ENCODE measurements at places on chromosomes 16 and 17.
A peak's percentile ranks its signal among the peaks of the same experiment; 100 is the strongest.

DNA sequence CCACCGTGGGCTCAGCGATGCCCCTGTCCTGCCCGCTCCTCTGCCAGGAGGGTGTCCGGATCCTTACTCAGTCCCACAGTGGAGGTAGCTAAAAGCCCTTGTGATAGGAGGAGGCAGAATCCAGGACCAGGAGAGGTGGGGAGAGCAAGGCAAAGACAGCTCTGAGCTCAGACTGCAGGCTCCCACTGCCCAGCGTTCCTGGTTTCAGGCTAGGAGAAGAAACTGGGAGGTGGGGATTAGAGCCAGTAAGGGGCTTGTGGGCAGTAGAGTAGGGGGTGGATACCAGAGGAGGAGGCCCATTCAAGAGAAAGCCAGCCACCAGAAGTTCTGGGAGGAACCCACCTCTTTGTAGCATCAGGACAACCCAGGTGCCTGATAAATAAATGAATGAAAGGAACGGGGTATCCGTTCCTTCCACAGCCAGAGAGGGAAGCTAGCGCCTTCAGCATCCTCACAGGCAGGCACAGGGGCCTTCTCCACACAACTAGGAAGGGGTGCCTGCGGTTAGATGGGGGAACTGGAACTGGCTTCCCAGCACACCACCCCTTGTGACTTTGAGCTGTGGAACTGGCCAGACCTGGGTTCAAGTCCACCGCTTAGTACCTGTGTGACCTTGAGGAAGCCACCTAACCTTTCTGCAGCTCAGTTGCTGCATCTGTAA lies 2.3 kb downstream of the IL21R start:
- no peak for DNase-seq

GRCh38 chr16:67055712-67056487 lies 27.0 kb downstream of the CBFB start:
- no peak for DNase-seq

DNA sequence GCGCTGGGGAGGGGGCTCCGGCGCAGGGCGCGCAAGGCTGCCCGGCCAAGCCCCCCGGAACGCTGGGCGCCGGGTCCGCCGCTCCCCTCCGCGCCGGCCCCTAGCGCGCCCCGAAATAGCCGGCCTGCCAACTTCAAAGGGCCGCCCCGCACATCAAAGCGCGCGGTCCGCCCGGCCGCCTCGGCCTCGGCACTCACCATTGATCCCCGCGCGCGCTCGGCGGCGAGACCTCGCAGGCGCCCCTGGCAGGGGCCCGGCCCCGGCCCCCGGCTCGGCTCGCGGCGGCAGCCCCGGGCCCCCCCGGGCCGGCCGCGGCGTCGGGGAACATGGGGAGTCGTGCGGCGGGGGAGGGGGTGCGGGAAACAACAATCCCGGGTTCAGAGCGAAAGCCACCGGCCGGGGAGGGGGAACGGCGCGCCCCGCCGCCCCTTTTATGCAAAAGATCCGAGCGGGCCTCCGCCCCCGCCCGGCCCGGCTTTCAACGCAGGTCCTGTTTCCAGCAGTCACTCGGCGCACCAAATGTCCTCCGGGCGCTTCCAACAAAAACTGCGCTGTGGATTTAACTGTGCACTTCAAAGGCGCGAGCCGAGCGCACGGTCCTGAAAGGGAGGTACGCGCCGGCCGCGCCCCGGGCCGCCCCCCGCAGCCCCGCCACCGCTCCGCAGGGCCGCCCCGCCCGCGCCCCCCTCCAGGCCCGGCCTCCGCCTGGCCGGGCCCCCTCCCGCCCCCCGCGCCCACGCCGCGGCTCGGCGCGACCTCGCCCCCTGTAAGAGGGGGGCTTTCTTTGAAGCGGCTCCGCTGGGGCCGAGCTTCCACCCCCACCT lies 608 bp downstream of the AXIN2 start:
- peak; percentile 64 for DNase-seq

- no peak for DNase-seq
Observed at GRCh38 chr17:60167065-60167741, 17.4 kb downstream of the CA4 start.

DNA sequence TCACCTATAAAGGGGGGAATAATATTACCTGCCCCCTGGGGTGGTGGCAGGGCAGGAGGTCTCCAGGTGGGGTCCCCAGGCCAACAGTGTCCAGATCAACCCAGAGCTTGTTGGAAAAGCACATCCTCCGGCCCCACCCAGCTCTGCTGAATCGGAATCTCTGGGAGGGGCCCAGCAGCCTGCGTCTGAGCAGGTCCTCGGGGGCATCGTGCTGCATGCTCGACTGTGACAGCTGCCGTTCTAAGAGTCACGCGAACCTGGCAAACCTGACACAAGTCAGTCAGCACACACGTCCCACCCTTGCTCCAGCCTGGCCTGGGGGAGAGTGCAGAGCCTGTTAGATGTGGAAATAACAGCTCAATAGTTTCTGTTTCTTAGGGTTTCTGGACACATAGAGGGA lies 72.3 kb downstream of the CRISPLD2 start:
- no peak for DNase-seq

GRCh38 chr17:12683299-12683698 lies 17.6 kb downstream of the MYOCD start:
- DNase-seq, result no peak

- DNase-seq, result no peak
Observed at GRCh38 chr16:83300326-83300725, 507.5 kb upstream of the HSBP1 start.

Measured in stimulated activated CD4-positive, alpha-beta T cell treated with anti-CD3 and anti-CD28 coated beads, Interleukin-1b, Interleukin-23, amount 100 ng/mL, for 4 hours (primary cell).